ENCODE measurements at places on chromosomes 6 and 20.

DNA sequence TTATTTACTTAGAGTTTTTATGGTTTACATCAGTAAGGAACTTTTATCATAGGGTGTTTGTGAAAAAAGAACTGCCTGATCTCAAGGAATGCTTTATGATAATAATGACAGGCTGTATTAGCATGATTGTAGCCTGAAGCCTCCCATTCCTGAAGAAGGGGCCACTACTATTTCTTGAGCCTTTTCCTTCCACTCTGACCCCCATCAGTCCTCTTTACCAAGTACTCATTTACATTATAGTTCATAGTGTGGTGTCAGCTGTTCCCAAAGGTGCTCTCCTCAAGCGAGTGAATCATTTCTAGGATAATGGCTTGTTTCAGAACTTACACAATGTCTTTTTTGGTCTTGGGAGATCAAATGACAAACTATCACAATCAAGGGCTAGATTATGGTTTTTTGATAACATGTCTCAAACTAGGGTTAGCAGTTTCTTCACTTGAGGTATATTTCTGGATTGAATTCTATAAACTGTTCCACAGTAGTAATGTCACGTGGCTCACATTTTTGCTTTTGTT is 283.6 kb downstream of the CDKAL1 start:
- no peak for DNase-seq

DNA sequence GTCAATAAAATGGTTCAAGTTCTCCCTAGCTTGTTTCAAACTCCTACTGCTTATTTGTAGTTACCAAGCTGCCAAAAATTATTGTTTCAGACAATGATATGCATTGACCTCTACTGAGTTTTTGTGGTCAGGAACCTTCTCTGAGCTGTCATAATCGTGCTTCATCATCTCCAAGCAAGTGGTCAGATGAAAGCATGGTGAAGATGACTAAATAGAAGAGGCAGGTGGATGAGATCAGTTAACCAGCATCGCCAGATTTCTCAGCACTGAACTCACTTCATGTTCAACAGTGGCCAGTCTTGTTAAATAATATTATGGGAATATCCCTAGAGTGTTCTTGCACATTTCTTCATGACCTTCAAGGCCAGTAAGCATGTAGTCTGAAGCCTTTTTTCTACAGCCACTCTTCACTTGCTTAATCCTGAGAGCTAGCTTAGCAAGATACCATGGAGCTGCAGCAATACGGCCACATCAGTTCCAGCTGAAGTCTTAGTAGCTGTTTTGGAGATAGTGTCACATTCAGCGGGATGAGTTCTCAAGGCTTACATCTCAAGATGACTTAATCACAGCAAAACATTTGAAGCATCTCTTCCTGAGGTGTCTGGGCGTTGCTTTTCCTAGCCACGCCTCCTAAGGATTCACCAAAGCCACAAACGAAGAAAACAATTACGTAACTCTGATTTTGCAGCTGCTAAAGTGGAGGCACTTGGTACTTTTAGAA is 101.6 kb upstream of the TMEM30A start:
- DNase-seq, result no peak

- DNase-seq, result peak; percentile 52
Measured at GRCh38 chr20:36808317-36809257, 35.0 kb upstream of the DSN1 start.

GRCh38 chr6:12163744-12164507 is 126.2 kb upstream of the EDN1 start:
- no peak for DNase-seq

DNA sequence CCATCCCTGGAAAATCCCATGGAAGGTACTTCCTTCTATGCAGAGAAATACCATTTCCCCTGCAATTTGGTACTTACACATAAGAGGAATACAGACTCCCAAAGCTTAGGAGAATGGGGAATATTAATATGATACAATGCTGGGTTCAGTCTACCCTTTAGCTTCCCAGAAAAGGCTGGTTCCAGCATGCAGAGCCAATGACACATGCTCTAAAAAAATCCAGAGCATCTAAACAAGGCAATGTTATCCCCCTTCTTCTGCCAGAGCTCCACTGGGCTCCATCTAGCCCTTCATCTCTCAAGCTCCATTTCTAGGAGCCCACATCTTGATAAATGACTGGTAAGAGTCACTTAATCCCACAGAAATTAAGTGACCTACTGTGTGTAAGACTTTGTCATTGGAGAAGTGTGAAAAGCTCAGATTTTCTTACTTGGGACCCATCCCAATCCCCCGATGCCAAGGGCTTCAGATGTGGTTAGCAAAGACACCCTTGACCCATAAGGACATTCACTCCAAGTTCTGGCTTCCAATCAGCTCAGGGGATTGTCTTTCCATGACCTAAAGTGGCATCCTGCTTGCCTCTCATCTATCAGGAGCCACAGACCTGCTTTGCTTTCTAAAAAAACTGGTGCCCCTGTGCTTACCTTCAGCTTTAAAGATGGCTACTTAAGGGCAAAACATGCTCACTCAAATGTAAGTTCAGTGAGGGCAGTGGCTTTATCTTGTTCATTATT is 137.5 kb downstream of the UNC5CL start:
- no peak for DNase-seq

DNA sequence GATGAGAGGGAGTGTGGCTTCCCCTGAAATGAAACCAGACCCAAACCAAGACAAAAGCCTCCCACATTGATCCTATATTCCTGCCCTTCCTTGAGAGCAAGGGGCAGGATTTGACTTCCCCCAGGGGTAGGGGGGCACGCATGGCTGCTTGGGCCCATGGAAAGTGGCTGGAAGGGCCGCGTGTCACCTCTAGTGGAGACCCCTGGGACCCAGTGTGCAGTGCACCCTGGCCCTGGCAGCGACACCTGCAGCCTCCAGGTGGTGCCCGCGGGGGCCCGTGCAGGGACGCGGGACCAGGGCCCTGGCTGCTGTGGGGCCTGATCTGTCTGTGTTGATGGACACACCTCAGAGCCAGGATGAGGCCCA is 18.0 kb upstream of the SLCO4A1 start:
- peak; percentile 21 for DNase-seq

DNA sequence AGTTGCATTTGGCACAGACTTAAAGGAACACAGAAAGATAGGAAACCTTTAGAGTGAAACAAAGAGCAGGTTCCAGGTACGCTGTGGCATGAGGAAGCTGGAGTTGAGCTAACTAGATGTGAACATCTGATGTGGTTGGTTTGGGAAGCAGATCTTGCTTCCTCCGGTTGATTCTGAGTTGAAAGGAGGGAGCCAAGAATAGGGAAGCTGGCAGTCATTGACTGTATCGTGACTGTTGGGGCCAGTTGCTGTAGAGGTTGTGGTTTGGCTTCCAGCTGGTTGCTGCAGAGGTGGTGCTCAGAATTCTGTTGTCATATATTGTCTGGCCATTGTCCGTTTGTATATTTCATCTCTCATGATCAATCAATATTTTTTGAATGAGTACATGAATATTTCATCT is 325.9 kb downstream of the PLCB1 start:
- DNase-seq, result no peak

DNA sequence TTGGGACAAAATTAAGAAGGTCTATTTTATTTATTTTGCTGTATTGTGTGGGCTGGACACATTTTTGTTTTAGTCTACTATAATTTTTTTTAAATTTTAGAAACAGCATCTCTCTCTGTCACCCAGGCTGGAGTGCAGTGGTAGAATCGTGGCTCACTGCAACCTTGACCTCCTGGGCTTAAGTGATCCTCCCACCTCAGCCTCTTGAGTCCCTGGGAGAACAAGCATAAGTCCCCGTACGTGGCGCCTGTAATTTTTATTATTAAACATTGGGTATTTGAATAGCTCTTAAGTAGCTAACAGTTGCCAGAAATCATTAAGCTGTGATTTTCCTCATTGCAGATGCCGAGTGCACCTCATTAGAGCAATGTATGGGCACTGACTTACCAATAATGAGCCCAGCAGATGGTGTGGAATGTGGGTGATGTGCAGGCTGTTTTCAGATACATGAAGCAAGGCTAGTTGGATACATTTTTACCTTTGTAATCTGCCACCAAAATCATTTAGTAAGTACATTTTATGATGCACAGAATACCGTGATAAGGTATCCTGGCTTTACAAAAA is 10.3 kb upstream of the MAS1 start:
- DNase-seq, result no peak

- DNase-seq, result no peak
Measured at GRCh38 chr20:34076952-34077351, 35.1 kb downstream of the EIF2S2 start.

DNA sequence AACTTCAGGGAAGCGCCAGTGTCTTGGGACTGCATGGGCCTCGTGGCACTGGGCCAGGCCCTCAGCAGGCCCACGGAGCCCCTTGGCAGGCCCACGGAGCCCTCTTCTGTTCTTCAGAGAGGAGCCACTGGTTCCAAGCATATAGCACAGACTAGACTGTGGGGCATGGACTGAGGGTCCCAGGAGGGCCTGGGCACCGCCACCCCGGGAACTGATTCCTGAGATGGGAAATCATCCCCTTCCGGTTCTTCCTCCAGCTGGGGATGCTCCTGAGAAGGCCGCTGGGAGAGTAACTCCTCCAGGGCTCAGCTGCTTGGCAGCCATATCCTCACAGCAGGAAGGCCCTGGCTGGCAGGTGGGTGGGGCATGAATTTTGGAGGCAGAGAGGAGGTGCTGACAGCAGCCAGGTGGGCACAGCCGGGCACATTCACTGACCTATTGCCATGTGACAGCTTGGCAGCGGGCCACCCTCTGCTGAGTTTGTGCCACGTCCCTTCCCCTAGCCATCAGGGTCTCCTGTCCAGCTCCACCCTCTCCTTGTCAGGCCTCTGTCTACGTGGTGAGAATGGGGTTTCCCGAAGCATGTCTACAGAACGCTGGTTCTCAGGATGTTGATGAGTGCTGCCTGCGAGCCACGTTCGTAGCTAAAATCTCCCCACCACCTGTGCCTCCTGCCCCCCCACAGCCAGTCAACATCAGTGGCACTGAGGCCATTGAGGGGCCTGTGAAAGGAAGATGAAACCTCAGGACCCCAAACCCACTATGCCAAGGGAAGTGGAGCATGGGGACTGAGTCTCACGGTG is 152.1 kb downstream of the TAF4 start:
- no peak for DNase-seq

- DNase-seq, result no peak
Measured at GRCh38 chr6:142881290-142881689, 63.7 kb downstream of the HIVEP2 start.

GRCh38 chr6:53309059-53309900 is 39.5 kb downstream of the ELOVL5 start:
- DNase-seq, result no peak

DNA sequence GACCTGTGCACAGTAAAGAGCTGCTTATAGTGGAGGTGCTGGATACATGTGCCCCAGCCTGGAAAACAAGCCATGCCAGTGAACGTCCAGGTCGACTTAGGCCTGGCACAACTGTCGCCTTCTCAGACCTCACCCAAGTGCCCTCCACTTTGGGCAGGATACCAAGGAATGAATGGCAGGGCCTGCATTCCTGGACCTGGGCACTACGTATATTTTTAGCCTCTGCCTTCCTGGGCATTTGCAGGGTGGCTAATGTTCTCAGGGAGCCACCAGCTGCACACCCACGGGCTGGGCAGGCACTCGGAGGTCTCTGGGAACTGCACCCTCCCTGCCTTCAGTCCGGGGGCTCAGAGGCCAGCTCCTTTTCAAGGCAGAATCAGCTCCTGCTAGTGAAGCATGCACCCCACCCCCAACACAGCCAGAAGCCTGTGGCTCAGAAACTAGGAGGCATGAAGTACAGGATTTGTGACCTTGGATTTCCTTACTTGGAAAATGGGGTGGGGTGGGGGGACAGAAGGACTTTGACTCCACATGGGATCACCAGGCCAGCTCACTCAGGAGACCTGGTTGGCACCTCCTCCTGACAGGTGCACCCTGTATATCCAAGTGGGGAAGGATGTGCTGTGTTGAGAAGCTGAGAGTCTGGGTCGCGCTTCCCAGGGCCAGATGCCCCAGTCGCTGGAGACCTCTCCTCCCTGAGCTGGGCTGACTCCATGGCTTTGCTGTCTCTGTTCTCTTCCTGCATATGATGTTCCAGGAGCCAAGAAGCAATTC is 2.5 kb upstream of the LSM14B start:
- DNase-seq, result no peak

GRCh38 chr6:131958542-131959470 is 7.6 kb upstream of the CCN2 start:
- no peak for DNase-seq

DNA sequence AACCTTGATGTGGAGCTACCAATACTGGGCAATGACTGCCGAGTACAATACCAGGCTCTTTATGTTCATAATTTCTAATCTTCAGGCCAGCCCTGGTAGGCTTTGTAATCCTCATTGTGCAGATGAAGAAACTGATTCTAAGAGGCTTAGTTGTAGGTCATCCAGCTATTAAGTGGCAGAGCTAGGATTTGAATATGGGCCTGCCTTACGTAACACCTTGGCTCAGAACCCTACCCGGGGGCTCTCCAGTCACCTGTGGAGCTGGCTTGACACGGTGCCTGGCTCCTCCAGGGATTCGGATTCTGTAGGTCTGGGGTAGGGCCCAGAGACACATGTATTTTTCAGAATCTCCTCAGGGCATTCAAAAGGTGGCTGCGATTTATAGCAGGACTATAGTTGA is 515.5 kb downstream of the QKI start:
- no peak for DNase-seq

DNA sequence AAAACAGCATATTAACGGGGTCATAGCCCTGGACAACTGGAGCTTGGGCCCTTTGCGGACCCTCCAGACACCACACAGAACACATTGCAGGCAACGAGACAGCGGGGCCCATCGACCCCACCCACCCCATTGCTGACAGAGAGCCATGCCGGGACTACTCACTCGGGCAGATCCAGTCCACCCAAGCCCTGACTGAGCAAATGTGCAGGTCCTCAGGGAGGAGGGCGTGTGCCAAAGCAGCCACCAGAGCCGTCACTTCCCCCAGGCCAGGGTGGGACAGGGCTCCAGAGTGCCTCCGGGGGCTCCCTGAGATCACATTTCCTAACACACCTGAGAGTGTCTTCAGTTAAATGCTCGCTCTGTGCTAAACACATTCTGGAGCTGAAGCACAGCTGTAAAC is 114.9 kb downstream of the CDH4 start:
- DNase-seq, result no peak

DNA sequence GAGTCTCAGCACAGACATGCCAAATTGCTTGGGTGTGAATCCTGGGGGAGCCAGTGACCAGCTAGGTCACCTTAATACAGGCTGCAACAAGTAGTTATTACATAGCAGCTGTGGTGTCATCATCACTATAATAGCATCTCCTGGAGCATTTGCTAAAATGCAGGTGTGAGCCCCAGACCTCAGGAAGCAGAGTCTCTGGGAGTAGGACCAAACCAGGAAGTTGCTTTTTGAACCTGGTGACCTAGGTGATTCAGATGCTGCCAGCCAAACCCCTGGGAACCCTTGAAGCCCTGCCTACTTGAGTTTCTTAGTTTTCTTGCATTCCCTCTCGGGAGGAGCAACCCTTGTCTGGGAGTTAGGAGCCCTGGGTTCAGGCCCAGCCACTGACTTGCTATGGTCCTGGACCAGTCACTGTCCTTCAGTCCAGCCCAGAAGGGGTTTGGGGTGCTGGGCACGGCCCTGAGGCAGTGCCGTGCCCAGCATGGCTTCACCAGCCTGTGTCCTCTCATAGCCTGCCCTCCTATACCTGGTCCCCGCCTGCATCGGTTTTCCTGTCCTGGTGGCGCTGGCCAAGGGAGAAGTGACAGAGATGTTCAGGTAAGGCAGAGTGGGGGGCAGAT is 39.3 kb upstream of the ID1 start:
- no peak for DNase-seq

Data from stimulated activated naive CD4-positive, alpha-beta T cell (primary cell).